Purkinje cell (primary cell): ENCODE measurements at places on chromosomes 16 and 17. TPM values are rescaled to one million over a fixed set of nuclear protein-coding genes. Genes with fewer than 3 reads are reported as not detected.

The FBXW10B gene
- polyA plus RNA-seq: 0.97 TPM in 1 of 2 replicates, not detected in the other

The CDH5 gene
- polyA plus RNA-seq: 0.76 TPM in 1 of 2 replicates, not detected in the other

The FBXW10 gene
- polyA plus RNA-seq: 0.28 TPM in 1 of 2 replicates, not detected in the other

The DPEP1 gene
- not detected in 2 replicates for polyA plus RNA-seq

The ACSM2B gene
- polyA plus RNA-seq: not detected in 2 replicates

The NEUROD2 gene
- polyA plus RNA-seq: 0.36 and 2.9 TPM in 2 replicates

The CDH13 gene
- 7.3 TPM in 1 of 2 replicates, not detected in the other for polyA plus RNA-seq

The PDE6G gene
- not detected in 2 replicates for polyA plus RNA-seq

The CES3 gene
- 0.86 and 0.90 TPM in 2 replicates for polyA plus RNA-seq

The USB1 gene
- polyA plus RNA-seq: 1.2 and 4.5 TPM in 2 replicates

The NACA2 gene
- polyA plus RNA-seq: 0.53 TPM in 1 of 2 replicates, not detected in the other

The MYH1 gene
- polyA plus RNA-seq: not detected in 2 replicates

The DPEP2 gene
- not detected in 2 replicates for polyA plus RNA-seq

The BHLHA9 gene
- not detected in 2 replicates for polyA plus RNA-seq

The MPO gene
- 0.52 and 2.9 TPM in 2 replicates for polyA plus RNA-seq

The PYY gene
- not detected in 2 replicates for polyA plus RNA-seq

The TPSD1 gene
- polyA plus RNA-seq: not detected in 2 replicates

The CALB2 gene
- polyA plus RNA-seq: 2.9 and 5.8 TPM in 2 replicates

The SMIM22 gene
- not detected in 2 replicates for polyA plus RNA-seq

The NPTX1 gene
- 235 and 298 TPM in 2 replicates for polyA plus RNA-seq

The TBC1D16 gene
- polyA plus RNA-seq: 0.69 and 2.8 TPM in 2 replicates

The IL17C gene
- polyA plus RNA-seq: not detected in 2 replicates

The TEX14 gene
- polyA plus RNA-seq: 0.59 and 2.9 TPM in 2 replicates

The NECAB2 gene
- polyA plus RNA-seq: 21.3 TPM in 1 of 2 replicates, not detected in the other

The CRYBA1 gene
- polyA plus RNA-seq: 0.55 TPM in 1 of 2 replicates, not detected in the other

The C16orf74 gene
- polyA plus RNA-seq: 0.34 TPM in 1 of 2 replicates, not detected in the other

The GPR142 gene
- not detected in 2 replicates for polyA plus RNA-seq

The MYH11 gene
- polyA plus RNA-seq: not detected in 2 replicates

The SLC16A11 gene
- not detected in 2 replicates for polyA plus RNA-seq

The TBC1D3C gene
- polyA plus RNA-seq: not detected in 2 replicates

The HS3ST3A1 gene
- not detected in 2 replicates for polyA plus RNA-seq

The LRRC75A gene
- polyA plus RNA-seq: 0.81 TPM in 1 of 2 replicates, not detected in the other

The ACSM2A gene
- polyA plus RNA-seq: not detected in 2 replicates

The RAB37 gene
- 0.57 TPM in 1 of 2 replicates, not detected in the other for polyA plus RNA-seq

The SLC6A4 gene
- polyA plus RNA-seq: not detected in 2 replicates

The HEATR9 gene
- not detected in 2 replicates for polyA plus RNA-seq

The P2RX1 gene
- polyA plus RNA-seq: not detected in 2 replicates

The TLCD2 gene
- polyA plus RNA-seq: 0.06 and 0.22 TPM in 2 replicates

The NPIPA8 gene
- polyA plus RNA-seq: 1.6 TPM in 1 of 2 replicates, not detected in the other

The IQCK gene
- polyA plus RNA-seq: 183 and 236 TPM in 2 replicates

The COX6A2 gene
- polyA plus RNA-seq: 2.4 and 2.8 TPM in 2 replicates

The RHBDL1 gene
- 0.89 and 2.3 TPM in 2 replicates for polyA plus RNA-seq

The BCAR1 gene
- 6.9 and 21.4 TPM in 2 replicates for polyA plus RNA-seq
